ENCODE measurements at places on chromosomes 7 and 10.
A peak's percentile ranks its signal among the peaks of the same experiment; 100 is the strongest.

DNA sequence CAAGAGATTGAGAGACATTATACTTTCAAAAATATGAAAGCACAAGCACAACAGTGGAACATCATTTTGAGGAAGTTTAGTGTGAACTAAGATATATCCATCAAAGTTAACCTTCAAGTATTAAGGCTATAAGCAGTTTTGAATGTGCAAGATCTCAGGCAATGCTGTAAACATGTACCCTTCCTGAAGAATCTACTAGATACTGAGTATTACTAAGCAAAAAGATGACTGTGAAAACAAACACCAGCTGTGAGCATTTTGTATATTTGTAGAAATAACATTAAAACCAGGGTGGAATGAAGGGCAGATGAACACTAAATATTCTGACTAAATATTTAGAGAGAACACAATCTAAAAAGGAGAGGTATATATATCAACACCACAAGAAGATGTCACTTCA is 41.3 kb upstream of the ADRA2A start:
- no peak for DNase-seq

DNA sequence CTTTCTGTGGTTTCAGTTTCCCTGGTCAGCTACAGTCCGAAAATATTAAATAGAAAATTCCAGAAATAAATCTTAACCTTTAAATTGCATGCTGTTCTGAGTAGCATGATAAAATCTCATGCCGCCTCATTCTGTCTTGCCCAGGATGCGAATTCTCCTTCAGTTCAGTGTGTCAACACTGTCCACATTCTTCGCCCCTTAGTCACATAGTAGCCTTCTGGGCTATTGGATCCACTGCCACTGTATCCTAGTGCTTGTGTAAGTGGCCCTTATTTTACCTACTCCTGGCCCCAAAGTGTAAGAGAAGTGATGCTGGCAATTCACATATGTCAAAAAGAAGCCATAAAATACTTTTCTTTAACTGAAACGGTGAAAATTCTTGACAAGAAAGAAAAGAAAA is 129.6 kb downstream of the ZWINT start:
- DNase-seq: no peak

DNA sequence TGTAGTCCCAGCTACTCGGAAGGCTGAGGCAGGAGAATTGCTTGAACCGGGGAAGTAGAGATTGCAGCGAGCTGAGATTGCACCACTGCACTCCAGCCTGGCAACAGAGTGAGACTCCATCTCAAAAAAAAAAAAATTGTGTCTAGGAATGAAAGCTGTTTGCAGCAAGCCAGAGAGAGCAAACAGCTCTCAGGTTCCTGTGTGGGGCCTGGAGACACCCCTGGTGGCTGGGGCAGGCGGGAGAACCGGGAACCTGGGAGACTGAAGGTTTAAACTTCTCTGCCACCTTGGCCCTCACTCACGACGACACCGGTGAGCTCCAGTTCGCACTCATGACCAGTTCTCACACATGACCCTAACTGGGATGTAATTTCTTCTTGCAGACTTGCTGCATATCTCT is 13.2 kb upstream of the UNCX start:
- DNase-seq: no peak

DNA sequence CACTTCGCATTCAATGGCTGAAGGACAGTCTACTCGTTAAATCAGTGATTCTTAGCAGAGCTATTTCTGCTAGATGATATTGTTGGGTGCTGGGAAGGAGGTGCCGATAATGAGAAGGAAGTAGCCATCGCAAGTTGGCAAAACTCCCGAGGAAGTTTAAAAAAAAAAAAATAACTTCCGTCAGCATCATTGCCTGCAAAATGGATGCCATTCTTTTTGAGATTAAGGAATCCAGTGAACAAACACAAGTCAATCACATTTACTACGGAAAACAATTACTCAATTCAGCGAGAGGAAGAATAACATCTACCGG is 74.4 kb upstream of the SFMBT2 start:
- no peak for DNase-seq

- no peak for DNase-seq
Observed at GRCh38 chr10:75650648-75651047, 219.2 kb downstream of the LRMDA start.

GRCh38 chr7:23343806-23344475 is 44.8 kb downstream of the MALSU1 start:
- DNase-seq: no peak

DNA sequence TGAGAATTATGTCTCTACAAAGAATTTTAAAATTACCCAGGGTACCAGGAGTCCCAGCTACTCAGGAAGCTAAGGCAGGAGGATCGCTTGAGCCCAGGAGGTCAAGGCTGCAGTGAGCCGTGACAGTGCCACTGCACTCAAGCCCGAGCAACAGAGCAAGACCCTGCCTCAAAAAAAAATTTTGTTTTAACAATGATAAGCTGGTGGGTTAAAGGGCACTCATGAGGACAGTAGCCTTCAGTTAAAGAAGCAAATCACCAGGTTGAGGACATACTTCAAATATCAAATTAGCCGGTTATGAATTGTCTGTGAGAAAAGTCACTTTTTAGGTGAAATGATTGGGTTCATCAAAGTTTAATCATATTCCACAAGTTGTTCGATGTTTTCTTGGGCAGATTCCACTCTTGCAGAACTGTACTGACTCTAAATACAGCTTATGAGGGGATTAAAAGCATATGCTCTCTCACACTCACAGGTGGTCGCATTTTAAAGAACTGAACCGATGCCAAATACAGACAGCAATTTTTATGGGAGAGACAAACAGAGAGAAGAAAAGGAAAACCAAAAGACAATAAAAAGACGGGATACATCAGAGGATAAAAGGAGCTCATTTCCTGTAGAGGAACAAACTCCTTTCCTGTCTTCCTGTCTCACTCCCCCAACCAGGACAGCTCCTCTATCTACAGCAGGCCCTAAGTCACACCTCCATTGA is 582.8 kb upstream of the NRP1 start:
- no peak for DNase-seq

GRCh38 chr10:101566333-101567164 is 21.5 kb downstream of the POLL start:
- DNase-seq: peak; percentile 14

DNA sequence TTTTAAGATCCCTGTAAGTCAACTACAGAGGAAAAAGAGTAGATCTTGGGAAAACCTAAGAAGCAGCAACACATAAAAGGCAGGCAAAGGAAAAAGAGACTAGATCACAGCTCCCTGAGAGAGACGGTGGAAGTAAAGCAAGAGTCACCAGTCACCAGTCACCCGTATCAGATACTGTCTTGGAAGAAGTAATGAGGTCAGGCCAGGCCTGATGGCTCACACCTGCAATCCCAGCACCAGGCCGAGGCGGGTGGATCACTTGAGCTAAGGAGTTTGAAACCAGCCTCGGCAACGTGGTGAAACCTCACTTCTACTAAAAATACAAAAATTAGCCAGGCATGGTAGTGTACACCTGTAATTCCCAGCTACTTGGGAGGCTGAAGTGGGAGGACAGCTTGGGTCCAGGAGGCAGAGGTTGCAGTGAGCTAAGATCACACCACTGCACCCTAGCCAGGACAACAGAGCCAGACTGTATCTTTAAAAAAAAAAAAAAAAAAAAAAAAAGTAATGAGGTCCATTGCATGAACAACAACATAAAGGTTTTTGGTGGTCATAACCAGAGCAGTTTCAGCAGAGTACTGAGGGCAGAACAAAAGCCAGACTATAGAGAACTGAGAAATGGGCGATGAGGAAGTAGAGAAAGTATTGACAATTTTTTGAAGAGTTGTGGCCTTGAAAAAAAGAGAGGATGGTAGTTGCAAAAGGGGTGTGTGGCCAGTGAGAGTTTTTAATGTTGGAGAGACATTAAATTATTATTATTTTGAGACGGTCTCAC is 16.9 kb downstream of the ZNF713 start:
- DNase-seq: no peak

DNA sequence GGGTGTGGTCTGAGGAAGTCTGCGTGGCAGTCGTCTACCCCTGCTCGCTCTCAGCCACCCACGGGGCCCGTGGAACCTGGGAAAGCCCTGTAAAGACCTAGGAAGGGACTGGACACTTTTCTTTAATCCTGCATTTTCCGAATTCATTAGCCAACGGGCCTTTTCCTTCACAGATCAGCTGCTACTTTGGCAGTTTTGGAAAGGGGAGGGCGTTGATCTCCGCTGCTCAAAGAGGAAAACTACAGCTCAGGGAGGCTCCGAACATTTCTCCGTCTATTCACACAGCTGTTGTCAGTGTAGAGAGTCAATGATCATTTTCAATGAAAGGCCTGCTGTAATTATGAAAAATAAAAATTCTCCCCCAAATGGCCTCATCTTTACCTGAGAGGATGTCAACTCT is 450.1 kb upstream of the MKI67 start:
- DNase-seq: no peak

- no peak for DNase-seq
Observed at GRCh38 chr10:79128923-79129305, 60.1 kb downstream of the ZMIZ1 start.

DNA sequence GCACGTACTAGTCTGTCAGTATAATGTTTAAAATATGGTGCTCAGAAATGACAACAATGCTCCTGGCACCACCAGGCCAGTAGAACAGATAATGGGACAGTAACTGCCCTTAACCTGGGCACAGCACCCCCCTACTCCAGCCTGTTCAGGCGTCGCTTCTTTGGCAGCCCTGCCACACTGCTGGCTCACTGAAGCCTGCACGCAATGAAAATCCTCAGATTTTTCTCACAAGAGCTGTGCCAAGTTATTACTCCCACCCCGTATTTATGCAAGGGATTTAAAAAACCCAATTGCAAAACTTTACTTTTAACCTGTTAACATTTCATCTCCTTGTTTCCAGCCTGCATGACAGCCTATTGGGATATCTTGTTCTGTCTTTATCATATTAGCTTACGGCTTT is 56.6 kb upstream of the LAMB1 start:
- DNase-seq: no peak

- no peak for DNase-seq
Observed at GRCh38 chr7:80771523-80771922, 133.1 kb downstream of the CD36 start.

DNA sequence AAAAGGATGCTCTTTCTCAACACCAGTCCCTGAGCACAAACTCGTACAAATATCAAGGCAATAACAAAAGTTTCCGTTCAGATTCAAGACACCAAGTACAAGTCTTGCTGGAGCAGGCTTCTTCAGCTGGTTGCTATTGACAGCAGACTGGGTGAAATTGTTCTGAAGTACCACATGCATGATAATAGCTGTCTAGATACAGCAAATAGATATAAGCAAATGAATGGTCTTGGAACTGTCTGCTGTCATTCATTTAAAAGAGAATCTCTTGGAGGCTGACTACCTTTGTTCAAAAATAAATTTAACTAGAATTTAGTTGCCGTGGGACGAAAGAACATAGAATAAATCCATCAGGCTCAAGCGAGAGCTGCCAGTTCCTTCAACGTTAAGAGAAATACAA is 35.5 kb downstream of the SORCS1 start:
- DNase-seq: no peak

GRCh38 chr10:26468291-26468690 is 30.1 kb downstream of the APBB1IP start:
- no peak for DNase-seq

GRCh38 chr7:127822822-127823508 is 171.0 kb downstream of the SND1 start:
- DNase-seq: no peak

- no peak for DNase-seq
Observed at GRCh38 chr7:29610086-29610485, 46.5 kb downstream of the PRR15 start.

DNA sequence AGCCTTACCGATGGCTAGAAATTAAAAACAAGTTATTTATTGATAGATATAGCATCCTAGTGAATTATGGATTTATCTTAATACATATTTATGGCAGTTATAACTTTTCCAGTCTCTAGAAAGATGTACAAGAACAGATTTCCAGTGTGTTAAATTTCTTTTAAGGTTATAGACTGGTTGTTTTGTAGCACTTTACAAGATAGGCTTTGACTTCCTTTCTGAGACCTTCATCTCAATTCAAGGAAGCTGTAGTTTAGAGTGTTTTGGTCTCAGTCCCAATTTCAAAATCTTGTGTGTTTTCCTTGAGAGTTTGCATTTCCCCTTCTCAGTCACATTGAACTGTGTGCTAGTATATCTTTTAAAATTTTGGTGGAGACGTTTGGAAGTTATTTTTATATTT is 30.1 kb downstream of the PLEKHA1 start:
- no peak for DNase-seq

GRCh38 chr10:75429159-75429827 is 2.1 kb upstream of the LRMDA start:
- DNase-seq: no peak

DNA sequence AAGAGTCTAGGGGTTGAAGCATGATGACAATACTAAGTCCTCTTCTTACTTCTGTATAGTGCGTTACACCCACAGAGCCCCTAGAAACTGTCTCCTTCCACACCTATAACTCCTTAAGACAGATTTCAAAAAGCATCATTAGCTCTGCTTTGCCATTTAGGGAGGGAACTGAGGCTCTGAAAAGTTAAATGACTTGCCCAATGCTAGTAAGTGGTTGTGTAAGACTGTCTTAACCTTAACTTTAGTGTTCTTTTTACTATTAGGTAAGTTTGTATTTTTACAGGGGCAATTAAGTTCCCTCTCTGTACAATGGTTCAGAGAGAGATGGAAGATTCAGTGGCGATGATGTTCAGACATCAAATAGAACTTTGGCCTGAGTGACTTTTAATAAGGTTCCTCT is 72.7 kb upstream of the ASAH2 start:
- DNase-seq: no peak

DNA sequence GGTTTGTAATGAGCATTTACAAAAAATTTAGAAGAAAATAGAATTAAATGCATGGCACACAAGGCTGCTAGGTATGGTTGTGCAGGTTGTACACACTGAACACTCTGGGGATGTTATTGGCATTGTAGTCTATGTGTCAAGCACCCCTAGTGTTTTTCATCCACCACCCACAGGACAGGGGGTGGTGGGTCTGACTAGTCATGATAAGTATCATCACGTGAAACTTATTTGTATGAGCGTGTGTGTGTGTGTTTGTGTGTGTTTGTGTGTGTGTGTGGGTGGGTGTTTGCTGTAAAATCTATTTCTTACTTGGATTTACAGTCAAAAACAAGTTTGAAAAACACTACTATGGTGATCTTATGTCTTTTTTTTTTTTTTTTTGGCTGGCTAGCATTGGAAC is 66.5 kb downstream of the MAP3K8 start:
- DNase-seq: no peak

- DNase-seq: peak; percentile 40
Observed at GRCh38 chr10:59830601-59831259, 75.6 kb downstream of the CCDC6 start.

- no peak for DNase-seq
Observed at GRCh38 chr7:151405056-151405455, 4.8 kb downstream of the WDR86 start.

GRCh38 chr7:39624442-39624807 is 1.1 kb downstream of the RALA start:
- no peak for DNase-seq

- DNase-seq: no peak
Observed at GRCh38 chr7:101998906-101999240, 181.4 kb downstream of the CUX1 start.

- DNase-seq: no peak
Observed at GRCh38 chr10:96038476-96039387, 4.7 kb upstream of the CCNJ start.

GRCh38 chr7:148738737-148739535 is 40.2 kb downstream of the CUL1 start:
- no peak for DNase-seq

Measured in body of pancreas (tissue), 4 donors.